ENCODE measurements at places on chromosomes 6 and 20.

- DNase-seq, result no peak
These were observed 9.9 kb upstream of the HEBP2 start for GRCh38 chr6:138393871-138394783.

GRCh38 chr20:33793011-33793931, 17.9 kb upstream of the CHMP4B start:
- DNase-seq, result no peak

DNA sequence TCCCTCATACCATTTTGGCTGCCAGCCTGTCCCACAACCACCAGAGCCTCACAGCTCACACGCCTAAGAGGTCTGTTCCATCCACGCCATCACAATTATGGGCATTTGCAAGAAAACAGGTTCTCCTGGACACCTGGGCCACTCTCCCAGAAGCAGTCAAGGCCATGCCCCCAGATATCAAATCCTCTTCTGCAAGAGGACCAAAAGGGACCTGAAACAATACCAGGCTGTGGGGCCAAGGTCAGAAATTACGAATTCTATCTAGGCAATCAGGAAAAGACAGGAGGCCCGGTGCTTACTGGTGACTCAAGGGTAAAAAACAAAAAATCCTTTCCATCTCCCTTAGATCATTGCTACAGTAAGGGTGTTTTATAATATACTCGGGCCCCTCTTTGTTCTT, 69.8 kb downstream of the ZMYND8 start:
- DNase-seq, result no peak

DNA sequence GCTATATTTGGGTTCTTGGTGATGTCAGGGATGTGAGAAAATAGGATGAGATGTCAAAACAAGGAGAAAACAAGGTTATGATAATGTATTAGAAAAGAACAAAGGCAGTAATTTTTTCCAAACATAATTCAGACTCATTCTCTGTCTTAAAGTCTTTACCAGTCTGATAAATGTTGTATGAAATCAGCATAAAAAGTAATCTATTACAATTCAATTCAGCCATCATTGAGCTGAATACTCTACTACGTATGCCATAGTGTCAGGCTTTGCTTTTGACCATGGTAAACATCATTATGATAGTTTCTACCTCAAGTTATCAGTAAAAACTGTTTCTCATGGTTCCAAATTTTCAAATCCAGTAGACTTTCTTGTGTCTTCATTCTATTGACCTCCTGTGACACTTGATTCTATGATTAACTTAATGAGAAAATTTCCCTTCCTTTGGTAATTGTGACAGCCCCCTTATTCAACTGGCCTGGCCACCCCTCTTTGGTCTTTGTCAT, 75.0 kb downstream of the EPHA7 start:
- DNase-seq, result no peak

DNA sequence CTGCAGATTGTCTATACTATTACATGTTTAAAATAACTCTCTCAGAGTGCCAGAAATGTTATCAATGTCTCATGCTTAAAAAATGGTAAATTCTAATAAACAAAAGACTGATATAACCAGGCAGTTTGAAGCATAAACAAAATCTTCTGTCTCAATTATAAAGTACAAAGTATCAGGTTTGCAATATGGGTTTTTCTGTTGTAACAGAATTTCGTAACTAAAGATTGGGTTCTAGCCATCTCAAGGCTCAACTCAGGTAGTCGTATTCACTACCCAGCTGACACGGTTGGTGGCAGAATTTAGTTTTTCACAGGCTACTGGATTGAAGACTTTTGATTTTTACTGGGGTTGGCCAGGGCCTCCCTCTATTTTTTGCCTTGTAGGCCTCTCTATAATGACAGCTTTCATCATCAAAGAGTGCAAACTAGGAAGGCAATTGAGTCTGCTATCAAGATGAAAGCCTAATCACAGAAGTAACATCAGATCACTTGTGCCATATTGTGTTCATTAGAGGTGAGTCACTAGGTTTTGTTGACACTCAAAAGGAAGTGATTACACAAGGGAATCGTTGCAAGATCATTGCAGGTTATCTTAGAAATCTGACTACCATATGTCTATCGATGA, 3.6 kb downstream of the CYP39A1 start:
- no peak for DNase-seq

DNA sequence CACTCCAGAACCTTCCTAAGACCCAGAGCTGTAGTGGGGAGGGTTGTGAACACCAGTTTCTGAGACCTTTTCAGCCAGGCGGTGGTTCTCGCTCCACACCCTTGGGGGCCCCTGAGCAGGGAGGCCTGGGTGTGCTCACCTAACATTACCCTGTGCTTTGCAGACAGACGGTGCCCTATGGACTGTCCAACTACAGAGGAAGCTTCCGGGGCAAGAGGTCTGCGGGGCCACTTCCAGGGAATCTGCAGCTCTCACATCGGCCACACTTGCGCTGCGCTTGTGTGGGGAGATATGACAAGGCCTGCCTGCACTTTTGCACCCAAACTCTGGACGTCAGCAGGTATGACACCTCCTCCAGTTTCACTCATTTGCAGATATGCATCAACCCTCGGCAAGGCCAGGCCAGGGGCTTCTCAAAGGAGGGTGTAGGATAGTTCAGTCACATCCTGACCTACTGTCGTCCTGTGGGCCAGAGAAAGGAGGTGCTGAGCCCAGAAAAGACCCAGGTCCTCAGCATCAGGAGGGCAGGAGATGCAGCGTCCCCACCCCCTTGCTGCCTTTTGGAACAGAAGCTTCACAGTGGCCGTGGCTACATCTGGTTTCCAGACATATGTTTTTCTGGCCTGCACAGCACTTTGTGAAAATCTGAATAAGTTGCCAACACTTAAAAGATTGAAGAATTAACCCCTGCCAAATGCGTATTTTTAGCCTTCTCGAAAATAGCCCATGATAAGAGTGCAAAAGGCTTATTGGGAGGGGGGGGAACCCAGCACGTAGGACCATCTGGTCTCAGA, 20.6 kb downstream of the EDN3 start:
- DNase-seq, result no peak

DNA sequence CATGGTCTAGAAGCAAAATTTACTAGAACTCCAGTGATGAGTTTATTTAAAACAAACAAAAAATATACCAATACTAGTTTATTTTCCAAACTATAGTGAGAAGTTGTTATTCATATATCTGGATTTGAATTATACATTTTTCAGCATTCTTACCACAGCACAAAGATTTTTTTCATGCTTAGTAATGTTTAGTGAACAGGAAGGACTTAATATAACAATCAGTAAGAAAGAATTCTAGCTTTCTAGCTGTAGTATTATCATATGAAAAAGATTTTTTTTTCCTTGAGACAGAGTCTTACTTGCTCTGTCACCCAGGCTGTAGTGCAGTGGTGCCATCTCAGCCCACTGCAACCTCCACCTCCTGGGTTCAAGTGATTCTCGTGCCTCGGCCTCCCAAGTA, 13.8 kb downstream of the MARCKS start:
- no peak for DNase-seq

DNA sequence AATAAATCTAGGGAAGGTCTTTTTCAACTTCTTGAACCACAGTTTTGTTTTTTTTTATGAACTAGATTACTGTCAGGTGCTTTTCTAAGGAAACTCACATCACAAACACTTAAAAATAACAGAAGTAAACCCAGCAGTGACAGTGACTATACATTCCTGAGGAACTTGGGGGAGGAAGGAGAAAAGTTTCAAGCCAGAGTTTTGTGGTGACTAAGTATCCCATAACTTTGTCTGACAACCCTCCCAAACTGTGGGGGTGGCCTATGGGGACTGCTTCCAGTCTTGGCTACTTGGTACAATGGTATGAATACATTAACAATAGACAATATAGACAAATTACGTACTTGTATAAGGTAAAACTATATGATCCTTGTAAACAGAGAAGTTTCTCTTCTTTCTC, 202.5 kb upstream of the MAN1A1 start:
- no peak for DNase-seq

GRCh38 chr6:111776236-111777221, 96.7 kb downstream of the FYN start:
- DNase-seq, result peak; percentile 43

- DNase-seq, result no peak
These were observed 4.6 kb downstream of the PPDPF start for GRCh38 chr20:63525185-63525584.

- no peak for DNase-seq
These were observed 141.8 kb downstream of the SIM1 start for GRCh38 chr6:100322886-100323285.

DNA sequence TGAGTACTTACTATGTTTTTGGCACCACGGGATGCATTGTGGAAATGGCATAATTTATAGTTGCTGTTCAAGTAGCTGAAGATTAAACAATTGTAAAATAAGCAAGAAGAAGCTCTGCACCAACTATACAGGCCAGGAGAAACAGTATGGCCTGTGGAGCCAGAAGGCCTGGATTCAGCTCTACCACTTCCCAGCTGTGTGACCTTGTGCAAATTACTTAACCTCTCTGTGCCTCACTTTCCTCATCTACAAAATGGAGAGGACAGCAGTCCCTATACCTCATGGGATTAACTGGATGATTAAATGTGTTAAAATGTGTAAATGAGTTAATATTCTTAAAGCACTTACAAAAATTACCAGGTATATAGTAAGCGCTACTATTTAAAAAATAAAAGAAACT, 49.1 kb downstream of the CNKSR3 start:
- DNase-seq, result no peak

DNA sequence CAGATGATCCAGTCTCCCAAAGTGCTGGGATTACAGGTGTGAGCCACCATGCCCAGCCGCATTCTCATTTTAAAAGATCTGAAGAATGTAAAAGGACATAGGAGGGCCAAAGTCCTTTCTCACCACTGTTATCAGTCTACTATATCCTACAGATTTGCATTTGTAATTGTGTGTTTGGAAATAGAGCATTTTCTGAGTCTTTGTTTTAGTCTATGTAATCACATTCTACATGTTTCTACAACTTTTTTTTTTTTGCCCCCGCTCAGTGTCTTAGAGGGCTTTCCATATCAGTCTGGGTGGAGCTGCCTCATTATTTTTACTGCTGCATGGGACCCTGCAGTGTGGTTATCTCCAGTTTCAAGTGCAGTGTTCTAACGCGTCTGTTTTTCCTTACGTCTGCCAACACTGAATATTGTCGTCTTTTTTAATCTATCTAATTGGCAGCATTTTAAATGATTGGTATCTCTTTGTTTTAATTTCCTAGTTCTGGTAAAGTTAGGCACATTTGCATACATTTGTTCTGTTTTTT, 7.8 kb downstream of the CUL9 start:
- DNase-seq, result no peak

- no peak for DNase-seq
These were observed 1137.7 kb downstream of the EPHA7 start for GRCh38 chr6:92281571-92282076.

GRCh38 chr6:101226677-101227135, 166.8 kb upstream of the GRIK2 start:
- DNase-seq, result peak; percentile 5

DNA sequence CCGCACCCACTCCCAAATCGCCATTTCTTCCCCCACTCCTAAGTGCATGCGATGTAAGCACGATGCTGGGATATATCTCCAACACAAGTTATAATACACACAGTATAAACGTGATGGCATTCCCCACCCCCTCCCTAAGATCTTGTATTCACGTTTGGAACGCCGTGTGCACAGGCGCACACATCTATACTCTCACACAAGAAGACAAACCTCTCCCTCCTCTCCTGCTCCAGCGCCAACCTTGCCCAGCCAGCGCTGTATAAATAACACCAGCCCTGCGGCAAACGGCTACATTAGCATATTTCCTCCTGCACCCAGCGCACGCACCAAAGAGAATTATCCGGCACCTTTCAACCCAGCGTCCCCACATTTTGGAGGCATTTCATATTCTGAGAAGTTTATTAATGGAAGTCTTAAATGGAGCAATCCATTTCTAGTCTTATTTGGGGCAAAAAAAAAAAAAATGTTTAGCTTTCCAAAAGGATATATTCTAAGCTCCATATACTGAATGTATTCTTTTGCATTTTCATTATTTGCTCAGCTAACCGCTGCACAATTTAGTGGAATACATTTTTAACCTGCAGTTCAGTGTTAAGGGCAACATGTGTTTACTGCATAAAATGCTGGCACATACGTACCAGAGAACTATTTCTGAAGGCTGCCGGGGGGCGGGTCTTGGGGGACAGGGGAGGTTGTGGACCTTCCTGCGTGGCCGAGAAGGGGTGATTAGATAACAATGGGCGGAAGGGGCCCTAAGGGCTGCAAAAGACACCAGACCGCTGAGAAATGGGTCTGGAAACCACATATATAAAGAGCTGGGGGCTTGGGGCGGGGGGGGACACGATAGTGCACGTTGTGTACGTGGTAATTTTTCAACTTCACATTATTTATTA, 1.1 kb upstream of the SLC22A23 start:
- DNase-seq, result no peak

DNA sequence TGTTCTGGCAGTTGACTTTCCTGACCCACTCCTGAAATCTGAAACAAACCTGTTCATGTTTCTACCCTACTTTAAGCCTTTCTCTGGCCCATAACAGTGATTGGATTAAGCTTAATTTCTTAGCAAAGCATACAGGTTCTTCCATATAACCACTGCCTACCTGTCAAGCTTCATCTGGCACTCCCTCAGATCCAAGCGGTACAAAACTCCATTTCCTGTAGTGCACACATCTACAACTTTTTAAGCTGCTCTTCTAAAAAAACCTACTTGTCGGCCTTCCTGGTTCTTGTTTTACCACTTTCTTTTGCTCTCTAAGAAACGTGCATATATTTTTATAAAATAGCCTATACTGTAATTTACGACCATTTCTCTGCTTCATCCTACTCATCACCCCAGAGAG, 916 bp upstream of the PPP1R11 start:
- DNase-seq, result no peak

- DNase-seq, result no peak
These were observed 379.4 kb upstream of the MAN1A1 start for GRCh38 chr6:119728935-119729334.

DNA sequence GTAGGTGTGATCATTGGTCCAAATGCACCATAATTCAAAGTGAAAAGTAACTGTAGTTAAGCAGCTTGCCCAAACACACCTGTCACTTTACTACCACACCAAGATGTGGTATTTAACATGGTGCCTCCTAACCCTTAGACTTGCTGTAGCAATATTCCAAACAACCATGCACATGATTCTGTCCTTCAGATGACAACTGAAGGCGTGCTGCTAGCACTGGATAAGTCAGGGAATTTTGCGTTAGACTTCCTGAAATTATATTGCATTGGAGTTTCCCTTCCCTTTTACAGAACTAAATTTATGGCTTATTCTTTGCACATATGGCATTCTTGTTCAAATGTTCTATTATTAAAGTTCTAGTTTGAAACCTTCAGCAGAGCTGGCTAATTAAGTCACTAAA, 106.2 kb downstream of the ARHGAP18 start:
- DNase-seq, result no peak

GRCh38 chr20:63009988-63010769, 3.4 kb upstream of the BHLHE23 start:
- no peak for DNase-seq

GRCh38 chr20:3446779-3447178, 24.0 kb upstream of the ATRN start:
- DNase-seq, result no peak

Measured in NCI-H1694 (cell line).